ENCODE measurements at places on chromosomes 6 and 20.

DNA sequence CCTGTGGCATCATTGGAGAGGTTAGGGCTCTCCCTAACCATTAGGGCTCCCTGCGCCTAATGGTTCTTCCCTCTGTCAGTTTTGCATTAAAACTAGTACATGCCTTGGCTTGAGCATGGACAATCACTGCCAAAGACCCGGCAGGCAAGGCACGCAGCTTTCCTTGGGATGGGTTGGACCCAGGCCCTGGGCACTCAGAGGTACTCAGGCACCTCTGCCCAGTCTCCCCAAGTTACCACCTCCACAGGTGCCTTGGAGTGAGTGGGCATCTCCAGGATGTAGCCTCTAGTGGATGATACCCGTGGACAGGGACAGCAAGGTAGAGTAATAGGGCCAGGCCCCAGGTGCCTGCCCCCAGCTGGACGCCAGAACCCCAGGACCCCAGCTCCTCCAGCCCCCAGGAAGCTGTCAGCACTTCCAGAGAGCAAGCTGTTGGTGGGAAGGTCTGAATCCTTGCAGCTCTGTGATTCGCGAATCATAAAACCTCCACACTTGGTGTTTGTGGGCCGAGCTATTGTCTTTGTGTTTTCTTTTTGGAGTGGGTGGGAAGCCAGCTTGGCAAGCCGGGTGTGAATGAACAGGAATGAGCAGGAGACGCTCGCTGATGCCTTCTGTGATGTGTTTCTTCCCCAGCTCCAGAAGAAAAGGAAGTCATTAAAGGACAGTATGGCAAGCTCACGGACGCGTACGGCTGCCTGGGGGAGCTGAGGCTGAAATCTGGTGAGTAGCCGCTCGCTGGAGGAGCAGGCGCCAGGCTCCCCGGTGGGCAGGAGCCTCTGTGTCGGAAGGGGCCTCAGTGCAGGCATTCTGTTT is 35.1 kb downstream of the SYNJ2 start:
- H3K4me1 ChIP-seq: peaks cover 47% of the 10 kb centered on the region
- no peaks in the 10 kb centered on the region for H3K27me3 ChIP-seq
- no peak for DNase-seq

DNA sequence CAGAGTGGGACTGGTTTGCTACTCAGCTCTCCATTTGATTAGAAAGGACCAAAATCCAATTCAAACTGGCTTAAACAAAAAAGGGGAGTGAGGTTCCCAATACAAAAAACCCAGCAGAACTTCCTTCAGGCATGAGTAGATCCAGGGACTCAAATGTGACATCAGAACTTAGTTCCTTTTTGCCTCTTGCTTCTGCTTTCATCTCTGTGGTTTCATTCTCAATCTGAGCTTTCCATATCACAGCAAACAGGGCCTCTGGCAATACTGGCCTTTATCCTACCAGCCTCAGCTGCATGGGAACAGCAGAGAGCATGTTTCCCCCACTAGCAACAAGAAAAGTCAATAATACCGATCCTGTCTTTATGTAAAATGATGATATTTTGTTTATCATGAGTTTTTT is 28.6 kb upstream of the PRELID3B start:
- H3K4me1 ChIP-seq: no peaks in the 10 kb centered on the region
- H3K4me3 ChIP-seq: no peak overlapping the region
- DNase-seq: no peak
- no peaks in the 10 kb centered on the region for H3K36me3 ChIP-seq

GRCh38 chr6:39876826-39877225 is 57.4 kb downstream of the MOCS1 start:
- DNase-seq: no peak
- H3K27me3 ChIP-seq: no peaks in the 10 kb centered on the region
- H3K4me3 ChIP-seq: no peak overlapping the region
- peaks cover 67% of the 10 kb centered on the region for H3K36me3 ChIP-seq
- H3K4me1 ChIP-seq: no peaks in the 10 kb centered on the region
- H3K27ac ChIP-seq: no peak overlapping the region

DNA sequence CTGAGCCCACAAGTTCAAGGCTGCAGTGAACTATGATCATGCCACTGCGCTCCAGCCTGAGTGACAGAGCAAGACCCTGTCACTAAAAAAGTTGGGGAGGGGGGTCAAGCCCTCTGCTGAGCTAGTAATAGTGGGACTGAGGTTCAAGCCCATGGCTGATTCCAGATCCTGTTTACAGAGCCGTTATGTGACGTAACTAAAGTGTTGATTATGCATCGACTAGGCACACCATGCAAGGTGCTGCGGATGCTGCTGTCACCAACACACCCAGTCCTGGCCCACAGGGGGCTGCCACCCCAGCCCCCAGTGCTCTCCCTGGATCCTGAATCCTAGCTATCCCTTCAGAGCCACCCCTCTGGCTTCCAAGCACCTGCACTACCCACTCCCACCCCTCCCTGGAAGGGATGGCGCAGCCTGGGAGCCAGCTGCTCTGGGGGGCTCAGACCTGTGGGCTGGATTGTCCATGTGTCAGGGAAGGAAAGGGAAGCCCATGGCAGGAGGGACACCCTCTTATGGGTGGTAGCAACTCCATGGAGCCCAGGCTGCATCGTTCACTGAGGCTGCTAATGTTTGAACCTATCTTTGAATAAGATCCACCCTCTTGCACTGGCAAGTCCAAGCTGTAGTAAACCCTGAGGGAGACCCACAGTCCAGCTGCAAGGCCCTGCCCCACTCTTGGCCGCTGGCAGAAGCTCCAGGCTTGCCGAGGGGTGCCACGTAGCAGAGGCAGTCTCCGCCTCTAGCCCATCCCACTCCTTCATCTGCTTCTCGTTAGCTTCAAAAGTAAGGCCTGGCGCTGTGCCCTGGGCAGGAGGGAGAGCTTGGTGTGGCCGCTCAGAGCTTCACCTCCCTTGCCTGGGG is 95.0 kb downstream of the SNX5 start:
- H3K36me3 ChIP-seq: no peaks in the 10 kb centered on the region
- H3K4me3 ChIP-seq: no peak overlapping the region
- H3K4me1 ChIP-seq: peaks cover 47% of the 10 kb centered on the region
- peak; percentile 92 for DNase-seq
- H3K27ac ChIP-seq: no peak overlapping the region

GRCh38 chr6:21501021-21501354 is 92.6 kb upstream of the SOX4 start:
- no peaks in the 10 kb centered on the region for H3K4me1 ChIP-seq
- no peak overlapping the region for H3K27ac ChIP-seq
- H3K36me3 ChIP-seq: no peaks in the 10 kb centered on the region
- no peaks in the 10 kb centered on the region for H3K27me3 ChIP-seq
- no peak overlapping the region for H3K4me3 ChIP-seq
- no peak for DNase-seq

- peaks cover 7% of the 10 kb centered on the region for H3K27me3 ChIP-seq
- peak; percentile 31 for DNase-seq
- peak overlapping the region; percentile 68 for H3K4me3 ChIP-seq
- peak overlapping the region; percentile 58 for H3K27ac ChIP-seq
- H3K36me3 ChIP-seq: no peaks in the 10 kb centered on the region
These were observed 93.9 kb downstream of the RNASET2 start for GRCh38 chr6:166862287-166862977.

- peak within 1 kb of the TSS; percentile 57 for H3K27ac ChIP-seq
- peak within 1 kb of the TSS; percentile 96 for H3K4me3 ChIP-seq
- no peaks in the 10 kb centered on the region for H3K36me3 ChIP-seq
- no peaks in the 10 kb centered on the region for H3K27me3 ChIP-seq
These were observed at the start of the genes DUSP15 and TTLL9 for GRCh38 chr20:31869942-31870725. Gene DUSP15 (minus strand): TSS chr20:31870527. CDS start chr20:31870337, 190 bp downstream. Gene TTLL9 (plus strand): TSS chr20:31870634. CDS start chr20:31871127, 493 bp downstream.

- no peaks in the 10 kb centered on the region for H3K36me3 ChIP-seq
- H3K27me3 ChIP-seq: no peaks in the 10 kb centered on the region
- DNase-seq: no peak
- peaks cover 51% of the 10 kb centered on the region for H3K4me1 ChIP-seq
- peak overlapping the region; percentile 98 for H3K27ac ChIP-seq
- no peak overlapping the region for H3K4me3 ChIP-seq
These were observed 39.7 kb downstream of the ZMYND8 start for GRCh38 chr20:47316776-47317126.
